ENCODE measurements at places on chromosomes 3 and 15. TPM values are rescaled to one million over a fixed set of nuclear protein-coding genes. Genes with fewer than 3 reads are reported as not detected.
A peak's percentile ranks its signal among the peaks of the same experiment; 100 is the strongest.

Gene TCAIM
- total RNA-seq: 29.9 TPM

Gene IL16
- total RNA-seq: not detected

DNA sequence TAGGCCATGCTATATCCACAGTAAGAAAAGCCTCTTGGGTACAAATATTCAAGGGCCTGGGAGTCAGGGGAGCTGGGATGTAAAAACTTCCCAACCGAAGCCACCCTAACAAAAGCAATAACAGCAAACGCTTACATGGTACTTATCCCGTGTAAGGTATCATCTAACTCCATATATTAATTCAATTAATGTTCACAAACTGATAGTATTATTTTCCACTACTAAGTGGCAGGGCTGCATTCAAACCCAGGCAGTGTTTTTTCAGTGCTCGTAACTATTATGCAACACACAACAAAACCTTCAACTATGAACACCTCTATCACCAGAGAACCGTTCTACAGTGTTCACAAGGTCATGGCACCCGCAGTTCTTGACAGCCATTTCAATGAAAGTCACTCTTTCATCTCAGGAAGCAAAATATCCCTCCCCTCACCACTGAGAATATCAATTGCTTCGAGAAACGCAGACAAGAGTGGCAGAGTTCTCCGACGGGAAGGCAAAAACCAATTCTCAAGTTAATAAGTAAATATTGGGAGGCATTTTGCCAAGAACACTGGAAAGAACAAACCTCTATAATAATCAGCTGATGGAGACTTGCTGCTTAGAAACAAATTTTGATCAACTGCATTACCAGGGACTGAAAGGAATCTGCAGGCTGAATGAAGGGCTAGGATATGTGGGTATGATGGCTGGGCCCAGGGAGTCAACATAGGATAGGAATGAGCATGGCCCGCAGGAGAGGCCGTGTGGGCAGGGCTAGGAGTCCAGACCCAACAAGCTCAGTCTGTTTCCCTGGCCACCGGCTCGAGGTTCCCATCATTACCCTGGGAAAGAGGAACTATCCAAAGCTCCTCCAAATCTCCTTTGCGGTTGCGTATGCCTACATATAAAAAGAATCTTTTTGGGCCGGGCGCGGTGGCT, 72.3 kb downstream of the XXYLT1 start:
- peak; percentile 32 for DNase-seq

DNA sequence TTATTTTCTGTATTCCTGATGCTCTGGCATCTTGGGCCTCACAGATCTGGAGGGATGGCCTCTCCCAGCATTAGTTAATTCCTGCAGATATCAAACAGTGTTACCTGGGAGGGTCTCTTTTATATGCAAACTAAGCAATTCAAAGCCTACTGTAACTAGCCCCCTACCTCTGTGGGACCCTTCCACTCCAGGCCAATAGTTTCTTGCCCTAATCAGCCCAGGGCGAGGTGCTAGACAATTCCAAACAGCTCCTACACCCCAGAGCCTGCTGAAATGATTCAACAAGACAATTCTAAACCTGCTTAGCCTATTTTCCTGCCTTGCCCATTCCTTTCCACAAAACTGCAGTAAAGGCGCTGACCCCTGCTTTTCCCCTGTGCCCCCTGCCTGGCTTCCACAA, 106.6 kb upstream of the IGSF10 start:
- no peak for DNase-seq

GRCh38 chr15:69489073-69489571, 36.5 kb downstream of the RPLP1 start:
- DNase-seq: no peak

DNA sequence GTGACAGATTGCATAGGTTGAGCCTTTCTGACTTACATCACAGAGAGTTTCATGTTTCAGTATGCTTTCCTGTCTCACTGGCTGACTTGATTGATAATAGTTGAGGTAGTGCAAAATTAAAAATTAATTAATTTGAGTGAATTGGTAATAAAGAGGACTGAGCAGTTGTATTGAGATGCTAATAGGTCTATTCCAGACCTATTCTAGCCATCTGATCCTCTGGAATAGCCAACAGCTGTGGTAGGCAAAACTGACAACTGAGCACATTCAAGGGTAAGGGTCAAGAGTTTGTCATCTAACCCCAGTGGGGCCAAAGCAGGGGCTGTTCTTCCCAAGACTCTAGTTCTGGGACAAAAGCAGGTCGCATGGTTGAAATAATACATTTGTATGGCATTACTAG, 132.4 kb downstream of the EPHA3 start:
- no peak for DNase-seq

- DNase-seq: no peak
Observed at GRCh38 chr3:4547799-4548198, 54.7 kb downstream of the ITPR1 start.

- DNase-seq: no peak
Observed at GRCh38 chr3:194401346-194401745, 2.3 kb upstream of the GP5 start.

Measured in type B pancreatic cell (in vitro differentiated cells).